ENCODE measurements at places on chromosomes 5 and 9.
A peak's percentile ranks its signal among the peaks of the same experiment; 100 is the strongest.

DNA sequence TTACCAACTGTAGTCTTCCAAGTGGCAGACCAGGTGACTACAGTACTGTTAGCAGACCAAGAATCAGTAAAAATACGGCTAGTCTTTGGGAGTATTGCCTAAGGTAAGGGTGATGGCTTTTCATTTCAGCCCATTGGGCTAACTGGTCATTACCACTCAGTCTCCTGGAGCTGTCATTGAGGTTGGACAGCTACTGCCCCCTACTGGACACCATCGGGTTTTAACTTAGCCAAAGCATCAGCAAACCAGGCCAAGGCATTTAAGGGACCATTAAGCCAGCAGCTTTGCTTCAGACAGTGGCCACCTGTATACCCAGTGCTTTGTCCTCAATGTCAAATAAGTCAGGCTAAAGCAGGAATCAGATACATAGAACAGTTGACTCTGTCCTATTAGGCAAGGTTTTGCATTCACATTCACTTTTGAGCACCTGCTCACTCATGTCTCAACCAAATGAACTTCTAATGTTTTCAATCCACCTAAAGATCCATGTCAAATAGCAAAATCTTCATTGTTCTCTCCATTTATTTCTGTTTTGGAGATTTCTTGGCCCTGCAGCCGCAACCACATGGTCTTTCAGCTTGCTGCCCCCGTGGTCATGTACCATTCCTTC lies 117.2 kb downstream of the INVS start:
- peak; percentile 63 for DNase-seq

DNA sequence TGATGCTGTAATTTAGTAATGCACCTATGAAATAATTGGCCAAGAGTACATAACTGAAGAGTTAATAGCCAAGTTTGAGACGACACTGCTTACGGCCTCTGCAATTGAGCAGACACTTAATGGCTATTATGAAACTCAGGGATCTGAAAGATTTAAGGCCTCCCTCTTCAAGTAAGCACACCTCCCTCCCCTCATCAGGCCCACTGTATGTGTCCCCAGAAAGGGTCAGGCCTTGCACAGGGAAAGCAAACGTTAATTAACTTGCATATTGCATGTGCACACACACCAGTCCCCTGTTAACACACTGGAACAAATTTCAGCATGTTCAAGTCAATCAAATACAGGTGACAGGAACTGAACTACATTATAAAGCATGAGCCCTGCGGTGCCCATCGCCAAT lies 163.6 kb downstream of the SPOCK1 start:
- DNase-seq, result no peak

DNA sequence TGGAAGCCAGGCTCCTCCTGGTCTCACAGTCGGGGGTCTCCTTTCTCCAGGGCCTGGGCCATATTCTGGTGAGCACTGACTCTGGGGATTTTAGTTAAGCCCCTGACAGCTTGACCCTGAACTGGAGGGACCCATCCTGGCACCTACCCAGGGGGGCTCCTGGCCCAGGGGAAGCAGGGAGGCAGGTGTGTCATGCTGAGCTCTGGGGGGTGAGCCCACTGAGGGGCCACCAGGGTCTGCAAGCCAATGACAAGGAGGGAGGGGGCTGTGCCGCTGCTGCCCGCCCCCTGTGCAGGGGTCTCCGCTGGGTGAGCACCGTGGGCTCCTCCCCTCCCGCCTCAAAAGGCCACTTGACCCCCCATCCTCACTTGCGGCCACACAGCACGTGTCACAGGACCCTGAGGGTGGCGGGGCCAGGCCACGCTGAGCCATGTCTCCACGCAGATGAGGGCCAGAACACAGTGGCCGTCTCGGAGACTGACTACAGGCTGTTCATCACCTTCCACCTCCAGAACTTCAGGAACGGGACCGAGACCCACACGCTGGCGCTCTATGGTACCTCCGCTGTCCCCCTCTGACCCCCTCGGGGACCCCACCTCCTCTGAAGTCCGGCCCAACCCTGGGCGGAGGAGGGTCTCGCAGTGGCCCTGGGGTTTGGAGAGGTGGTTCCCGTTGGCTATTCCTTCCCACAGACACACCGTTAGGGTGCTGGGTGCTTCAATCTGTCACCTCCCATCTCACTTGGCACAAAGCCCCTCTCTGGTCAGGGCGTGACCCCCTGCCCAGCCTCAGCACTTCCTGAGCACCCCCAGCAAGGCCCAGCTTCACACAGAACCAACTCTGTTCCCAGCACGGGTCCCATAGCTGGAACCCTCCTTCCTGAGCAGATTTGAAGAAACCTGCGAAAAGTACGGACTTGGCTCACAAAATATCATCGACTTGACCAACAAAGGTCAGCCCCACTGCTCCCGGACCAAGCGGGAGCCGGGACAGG lies 2.0 kb downstream of the LCN9 start:
- no peak for DNase-seq

GRCh38 chr9:113669522-113670115 lies 206.1 kb downstream of the RGS3 start:
- no peak for DNase-seq

DNA sequence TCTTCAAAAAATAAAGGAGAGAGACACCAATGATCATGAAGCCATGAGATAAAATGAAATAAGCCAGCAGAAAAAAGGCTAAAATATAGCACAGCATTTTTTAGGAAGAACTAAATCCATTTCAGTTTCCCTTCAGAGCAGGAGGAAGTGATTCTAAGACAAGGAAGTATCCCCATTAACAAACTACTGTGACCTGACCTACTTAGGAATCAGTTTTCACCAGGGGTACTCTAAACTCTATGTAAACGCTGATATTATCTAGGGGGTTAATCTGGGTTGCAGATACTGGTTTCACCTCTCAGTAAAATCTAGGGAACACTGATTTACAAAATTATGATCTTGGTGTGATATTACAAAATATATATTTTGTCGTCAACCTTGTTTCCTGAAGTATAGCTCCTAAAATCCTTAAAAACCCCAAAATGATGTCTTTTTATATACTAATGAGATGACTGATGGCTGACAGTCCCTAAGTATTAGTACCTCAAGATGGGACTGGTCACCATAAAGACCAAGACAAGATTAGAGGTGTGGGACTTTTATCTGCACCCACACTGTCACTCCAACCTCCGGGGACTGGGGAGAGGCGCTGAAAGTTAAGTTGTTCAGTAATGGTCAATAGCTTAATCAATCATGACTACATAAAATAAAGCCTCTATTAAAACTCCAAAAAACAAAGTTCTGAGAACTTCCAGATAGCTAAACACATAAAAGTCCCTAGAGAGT lies 2.9 kb upstream of the FNBP1 start:
- DNase-seq, result no peak

DNA sequence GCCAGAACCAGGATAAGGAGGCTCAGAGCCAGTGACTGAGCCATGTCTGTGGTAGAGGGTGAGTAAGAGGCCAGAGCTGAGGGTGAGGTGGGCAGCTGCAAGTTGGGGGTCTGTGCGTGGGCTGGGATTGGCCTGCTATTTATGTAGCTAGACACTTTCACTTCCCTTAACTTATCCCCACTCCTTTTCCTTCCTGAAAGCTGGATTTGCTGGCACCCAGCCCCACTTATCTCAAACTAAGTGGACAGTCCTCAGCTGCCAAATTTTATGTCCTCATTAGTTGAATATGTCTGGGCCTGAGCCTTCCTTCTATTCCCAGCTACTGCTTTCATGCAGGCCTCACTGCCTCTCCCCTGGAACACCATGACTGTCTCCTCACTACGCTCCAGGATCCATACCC lies at the start of gene CCL21:
TSS of gene CCL21 (minus strand) at position 114 of the 400 bp plus-strand sequence. CDS start at position 44, 70 bp downstream.
- DNase-seq, result no peak

DNA sequence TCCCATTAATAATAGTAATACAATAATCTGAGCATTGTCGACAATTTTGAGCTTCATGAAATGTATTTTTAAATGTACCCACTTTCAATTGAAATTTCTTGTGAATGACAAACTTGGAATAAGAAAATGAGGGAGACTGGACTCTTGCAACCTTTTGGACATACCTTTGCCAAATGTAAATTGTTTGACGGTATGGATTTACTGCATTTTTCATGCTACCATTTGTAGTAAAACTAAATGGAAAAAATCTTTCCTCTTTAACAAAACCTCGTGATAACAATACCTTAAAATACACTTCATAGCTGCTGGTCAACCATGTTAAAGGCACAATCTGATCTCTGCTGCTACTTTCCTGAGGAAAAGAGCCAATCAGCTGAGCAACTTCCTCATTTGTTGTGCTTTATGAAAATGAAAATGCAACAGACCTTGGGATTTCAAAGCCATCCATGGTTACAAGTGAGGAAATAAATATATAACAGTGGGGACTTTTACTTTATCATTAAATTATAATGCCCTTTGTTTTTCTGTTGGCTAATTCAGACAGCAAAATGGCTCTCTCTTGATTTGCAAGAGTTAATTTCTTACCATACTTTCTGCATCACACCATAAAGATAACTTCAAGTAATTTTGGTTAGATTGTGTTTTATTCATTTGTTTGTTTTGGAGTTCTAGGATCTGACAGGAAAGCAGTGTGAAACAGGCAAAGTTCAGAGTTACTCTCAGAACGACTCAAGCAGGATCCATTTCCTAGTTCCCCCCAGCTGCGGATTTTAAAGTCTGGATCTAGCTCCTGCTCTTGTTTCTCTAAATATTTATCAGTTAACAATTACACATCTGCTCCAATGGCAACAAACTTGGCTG lies 1.1 kb downstream of the ALDH1A1 start:
- no peak for DNase-seq

- DNase-seq, result peak; percentile 57
Observed at GRCh38 chr5:122195802-122196394, 66.6 kb downstream of the ZNF474 start.

GRCh38 chr9:18330401-18331309 lies 143.3 kb upstream of the ADAMTSL1 start:
- DNase-seq, result no peak

GRCh38 chr9:133835262-133835901 lies 97.2 kb upstream of the SARDH start:
- DNase-seq, result no peak

GRCh38 chr5:109693535-109694400 lies 4.0 kb downstream of the MAN2A1 start:
- no peak for DNase-seq

DNA sequence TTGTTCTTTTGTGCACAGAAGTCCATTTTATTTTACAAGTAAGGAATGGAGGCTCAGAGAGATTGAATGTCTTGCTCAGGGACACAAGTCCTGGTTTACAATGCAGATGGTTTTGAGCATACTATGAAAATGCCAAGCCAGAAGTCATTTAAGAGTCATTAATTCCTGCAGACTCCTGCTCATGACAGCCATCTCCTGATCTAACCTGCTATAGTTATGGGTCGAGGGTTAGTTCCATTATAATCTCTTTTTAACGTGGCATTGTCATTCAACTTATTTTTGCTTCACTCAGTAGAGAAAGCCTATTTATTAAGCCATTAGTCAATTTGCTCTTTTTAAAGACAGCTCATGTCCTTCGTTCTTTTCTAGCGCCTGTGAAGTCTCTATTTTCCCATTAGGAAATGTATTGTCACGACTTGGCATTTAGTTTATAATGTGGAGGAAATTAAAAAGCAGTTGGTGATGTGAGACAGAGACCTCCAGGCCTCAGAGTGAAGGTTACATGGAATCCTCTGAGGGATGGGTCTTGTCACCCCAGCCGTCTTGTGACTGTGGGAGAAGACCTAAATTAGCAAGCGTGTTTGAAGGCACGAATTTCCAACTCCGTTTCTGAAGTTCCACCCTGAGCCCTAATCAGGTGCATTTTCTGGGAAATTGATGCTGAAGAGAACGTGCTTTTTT lies 84.1 kb downstream of the ACTBL2 start:
- no peak for DNase-seq

GRCh38 chr9:4299005-4299795 lies 668 bp downstream of the GLIS3 start:
- DNase-seq, result peak; percentile 47

DNA sequence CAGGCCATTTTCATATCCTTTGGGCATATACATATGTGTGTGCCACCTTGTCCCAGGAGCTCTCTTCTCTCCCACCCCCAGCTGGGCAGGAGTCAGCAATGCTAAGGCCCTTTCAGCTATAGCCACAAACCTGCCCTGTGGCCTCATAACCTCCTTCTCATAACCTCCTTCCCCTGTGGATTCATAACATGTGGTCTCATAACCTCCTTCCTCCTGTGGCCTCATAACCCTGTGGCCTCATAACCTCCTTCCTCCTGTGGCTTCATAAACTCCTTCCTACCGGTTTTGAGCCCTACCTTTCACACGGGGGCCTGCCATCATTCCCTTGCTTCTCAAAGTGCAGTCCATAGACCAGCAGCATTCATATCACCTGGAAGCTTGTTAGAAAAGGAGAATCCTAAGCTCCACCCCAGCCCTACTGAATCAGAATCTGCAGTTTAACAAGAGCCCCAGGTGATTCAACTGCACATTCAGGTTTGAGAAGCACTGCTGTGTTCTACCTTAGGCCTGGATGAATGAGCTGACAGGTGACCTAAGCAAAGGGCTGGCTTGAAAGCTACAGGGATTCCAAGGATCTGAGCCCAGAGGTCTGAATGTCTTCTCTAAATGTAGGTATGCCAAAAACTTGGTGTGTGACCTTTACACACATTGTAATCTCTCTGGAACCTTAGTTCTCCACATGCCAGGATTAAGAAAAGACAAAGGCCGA lies 41.9 kb upstream of the PLPP6 start:
- DNase-seq, result no peak

DNA sequence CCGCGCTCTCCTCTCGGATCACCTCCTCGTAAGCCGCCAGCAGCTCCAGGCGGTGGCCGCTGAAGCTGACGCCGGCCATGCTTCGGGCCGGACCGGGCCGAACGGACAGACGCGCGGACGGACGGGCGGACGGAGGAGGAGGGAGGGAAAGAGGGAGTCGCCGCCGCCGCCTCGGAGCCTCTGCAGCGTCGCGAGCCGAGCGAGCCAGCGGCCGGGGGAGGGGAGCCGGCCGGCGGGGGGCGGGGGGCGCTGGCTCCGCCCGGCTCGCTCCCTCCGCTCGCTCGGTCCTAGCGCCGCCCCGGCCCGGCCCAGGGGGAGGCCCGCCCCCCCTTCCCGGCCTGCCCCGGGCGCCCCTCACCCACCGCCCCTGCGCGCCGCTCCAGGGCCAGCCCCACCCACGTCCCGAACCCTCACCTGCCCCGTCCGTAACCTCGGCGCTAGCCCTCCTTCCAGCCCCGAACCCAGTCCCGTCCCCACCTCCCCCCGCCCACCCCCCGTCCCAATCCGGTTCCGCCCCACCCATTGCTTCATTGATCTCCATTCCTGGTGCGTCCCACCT lies at the start of gene DBN1:
TSS of gene DBN1 (minus strand) at position 192 of the 559 bp plus-strand sequence. CDS start at position 79, 113 bp downstream.
- DNase-seq, result peak; percentile 62

- peak; percentile 18 for DNase-seq
Observed at GRCh38 chr9:133788819-133789717, 50.9 kb upstream of the SARDH start.

GRCh38 chr9:85430659-85431338 lies 311.0 kb downstream of the AGTPBP1 start:
- DNase-seq, result no peak

GRCh38 chr9:122059214-122059954 lies 33.7 kb downstream of the TTLL11 start:
- no peak for DNase-seq

- no peak for DNase-seq
Observed at GRCh38 chr5:178155065-178155464, 1.4 kb upstream of the NHP2 start.

DNA sequence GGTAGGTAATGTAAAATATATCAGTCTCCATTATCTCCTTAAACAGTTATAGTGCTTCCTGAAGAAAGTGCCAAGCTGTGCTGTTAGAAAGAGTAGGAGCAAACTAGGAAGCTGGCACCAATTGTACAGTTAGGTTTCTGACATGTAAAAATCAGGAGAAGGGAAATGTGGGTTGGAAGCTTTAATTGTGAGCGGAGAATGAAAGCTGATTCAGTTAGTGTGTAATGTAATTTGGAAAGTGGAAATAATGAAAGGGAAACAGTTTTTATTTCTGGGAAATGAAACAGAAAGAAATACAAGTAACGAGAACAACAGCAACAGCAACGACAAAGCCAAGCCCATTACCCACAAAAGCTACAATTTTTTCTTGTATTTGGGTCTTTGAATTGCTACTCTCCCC lies 48.8 kb upstream of the JAK2 start:
- no peak for DNase-seq
